Stimulated activated CD8-positive, alpha-beta memory T cell treated with anti-CD3 and anti-CD28 coated beads, Interleukin-4, amount 100 ng/mL, for 1 hour (primary cell): ENCODE measurements at places on chromosomes 12 and 14.

DNA sequence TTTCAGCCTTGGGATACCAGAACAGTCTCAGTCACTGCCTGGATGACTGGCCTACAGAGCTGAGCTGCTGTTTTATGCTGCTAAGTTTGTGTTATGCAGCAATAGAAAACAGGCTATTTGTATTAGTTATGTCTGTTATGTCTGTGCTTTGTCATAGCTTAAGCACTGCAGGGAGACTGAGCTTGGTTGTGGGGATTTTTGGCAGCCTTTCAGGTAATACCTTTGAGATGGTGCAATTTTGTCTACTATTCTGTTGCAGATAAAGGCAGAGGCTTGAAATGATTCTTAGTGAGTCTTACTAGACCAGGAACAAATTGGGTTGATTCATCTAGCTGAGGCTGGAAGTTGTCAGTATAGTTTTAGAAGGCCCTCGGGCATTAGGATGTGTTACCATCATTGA, 201.3 kb upstream of the RBM19 start:
- no peak for DNase-seq

GRCh38 chr14:22563987-22564386, 25.0 kb downstream of the DAD1 start:
- no peak for DNase-seq

DNA sequence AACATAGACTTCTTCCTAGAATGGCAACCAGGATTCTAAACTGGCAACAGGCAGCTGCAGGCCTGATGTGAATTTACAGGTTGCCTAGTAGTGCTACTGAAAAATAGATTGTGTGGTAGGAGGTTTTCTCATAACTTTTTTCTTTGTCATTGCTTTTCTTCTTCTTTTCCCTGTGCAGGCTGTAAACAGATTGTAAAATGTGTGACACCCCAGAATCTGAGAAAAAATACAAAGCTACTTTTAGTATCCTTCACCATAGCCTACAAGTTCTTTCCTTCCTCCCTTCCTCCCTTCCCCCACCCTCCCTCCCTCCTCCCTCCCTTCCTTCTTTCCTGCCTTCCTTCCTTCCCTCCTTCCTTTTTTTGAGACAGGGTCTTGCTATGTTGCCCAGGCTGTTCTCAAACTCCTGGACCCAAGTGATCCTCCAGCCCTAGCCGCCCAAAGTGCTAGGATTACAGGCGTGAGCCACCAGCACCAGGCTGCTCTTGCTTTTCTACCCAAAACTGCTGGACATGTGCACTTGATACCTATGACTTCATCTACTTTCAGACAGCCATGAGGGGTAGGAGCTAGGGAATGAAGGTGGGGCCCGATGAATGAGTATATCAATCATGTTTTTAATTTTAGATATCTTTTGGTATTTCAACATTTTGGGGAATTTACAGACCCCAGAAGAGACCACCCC, 114.2 kb upstream of the EEA1 start:
- DNase-seq: no peak

- DNase-seq: no peak
These were observed 25.0 kb downstream of the KTN1 start for GRCh38 chr14:55604900-55605418.

DNA sequence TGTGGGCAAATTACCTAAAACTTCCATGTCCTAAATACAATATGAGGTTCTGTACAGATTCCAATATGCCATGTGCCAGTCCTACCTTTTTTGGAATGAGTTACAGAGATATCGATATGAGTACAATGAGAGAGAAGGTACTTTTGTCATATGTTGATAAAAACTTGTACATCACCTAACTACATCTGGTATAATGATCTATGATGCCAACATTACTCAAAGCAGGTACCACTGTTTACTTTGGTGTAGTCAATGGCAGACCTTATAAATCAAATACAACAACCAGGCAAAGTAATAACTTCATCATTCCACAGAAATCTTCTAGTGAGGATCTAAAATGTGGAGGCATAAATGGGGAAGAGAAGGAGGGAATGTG, 12.7 kb downstream of the TEP1 start:
- no peak for DNase-seq

GRCh38 chr12:90939382-90939781, 15.6 kb downstream of the CCER1 start:
- no peak for DNase-seq

- no peak for DNase-seq
These were observed 30.4 kb upstream of the PPP2R5E start for GRCh38 chr14:63573581-63573980.

GRCh38 chr14:69268763-69269162, 8.8 kb downstream of the GALNT16 start:
- no peak for DNase-seq

GRCh38 chr14:77714926-77715325, 7.0 kb downstream of the SLIRP start:
- DNase-seq: no peak
